Osteocyte (in vitro differentiated cells): ENCODE measurements at places on chromosomes 13 and 19.

DNA sequence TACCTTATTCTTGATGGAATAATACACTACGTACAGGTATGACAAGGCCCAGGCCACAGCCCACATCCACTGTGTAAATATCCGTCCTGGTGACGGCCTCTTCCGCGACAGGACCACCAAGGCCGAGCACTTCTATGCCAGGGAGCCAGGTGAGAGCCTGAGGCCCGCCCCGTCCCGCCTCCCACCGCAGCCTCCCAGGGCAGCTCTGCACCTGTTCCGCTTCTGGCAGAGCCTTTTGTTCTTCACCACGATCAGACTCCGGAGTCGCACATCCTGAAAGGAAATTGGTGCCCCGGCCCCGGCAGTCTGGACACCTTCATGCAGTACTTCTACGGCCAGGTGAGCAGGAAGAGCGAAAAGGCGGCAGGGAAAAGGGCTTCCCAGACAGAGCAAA, 10.6 kb upstream of the ZNF358 start:
- no peak for DNase-seq

- no peak for DNase-seq
Measured at GRCh38 chr19:41445575-41445974, 2.6 kb downstream of the ERICH4 start.

DNA sequence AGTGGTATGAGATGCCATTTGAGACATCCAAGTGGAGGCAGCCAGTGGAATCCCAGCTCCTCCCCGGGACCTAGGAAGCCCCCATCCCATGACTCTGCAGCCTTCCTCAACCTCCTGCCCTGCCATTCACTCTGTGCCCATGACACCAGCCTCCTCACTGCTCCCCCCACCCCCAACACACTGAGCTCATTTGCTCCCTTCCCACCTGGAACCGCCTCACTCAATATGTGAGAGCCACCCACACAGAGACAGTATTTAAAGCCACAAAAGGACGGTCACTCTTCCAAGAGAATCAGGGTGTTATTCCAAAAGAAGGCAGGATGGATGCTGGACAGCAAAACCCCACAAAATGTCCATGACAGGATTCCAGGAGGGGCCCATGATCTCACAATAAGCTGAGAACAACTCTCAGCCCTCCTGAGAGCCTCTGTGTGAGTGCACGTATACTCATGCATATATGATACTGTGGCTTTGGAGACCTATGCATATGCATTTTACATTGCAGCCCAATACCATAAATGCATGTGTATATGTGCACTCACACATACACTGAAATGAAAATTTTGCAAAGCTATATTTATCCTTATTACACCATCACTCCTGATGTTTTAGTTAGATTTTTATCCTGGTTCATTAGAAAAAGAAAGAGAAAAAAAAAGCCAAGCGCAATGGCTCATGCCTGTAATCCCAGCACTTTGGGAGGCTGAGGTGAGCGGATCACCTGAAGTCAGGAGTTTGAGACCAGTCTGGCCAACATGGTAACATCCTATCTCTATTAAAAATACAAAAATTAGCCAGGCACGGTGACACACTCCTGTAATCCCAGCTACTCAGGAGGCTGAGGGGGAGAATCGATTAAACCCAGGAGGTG, 10.8 kb upstream of the RANBP3 start:
- DNase-seq, result no peak

GRCh38 chr19:45400192-45400591, 4.7 kb downstream of the PPP1R13L start:
- DNase-seq, result no peak

DNA sequence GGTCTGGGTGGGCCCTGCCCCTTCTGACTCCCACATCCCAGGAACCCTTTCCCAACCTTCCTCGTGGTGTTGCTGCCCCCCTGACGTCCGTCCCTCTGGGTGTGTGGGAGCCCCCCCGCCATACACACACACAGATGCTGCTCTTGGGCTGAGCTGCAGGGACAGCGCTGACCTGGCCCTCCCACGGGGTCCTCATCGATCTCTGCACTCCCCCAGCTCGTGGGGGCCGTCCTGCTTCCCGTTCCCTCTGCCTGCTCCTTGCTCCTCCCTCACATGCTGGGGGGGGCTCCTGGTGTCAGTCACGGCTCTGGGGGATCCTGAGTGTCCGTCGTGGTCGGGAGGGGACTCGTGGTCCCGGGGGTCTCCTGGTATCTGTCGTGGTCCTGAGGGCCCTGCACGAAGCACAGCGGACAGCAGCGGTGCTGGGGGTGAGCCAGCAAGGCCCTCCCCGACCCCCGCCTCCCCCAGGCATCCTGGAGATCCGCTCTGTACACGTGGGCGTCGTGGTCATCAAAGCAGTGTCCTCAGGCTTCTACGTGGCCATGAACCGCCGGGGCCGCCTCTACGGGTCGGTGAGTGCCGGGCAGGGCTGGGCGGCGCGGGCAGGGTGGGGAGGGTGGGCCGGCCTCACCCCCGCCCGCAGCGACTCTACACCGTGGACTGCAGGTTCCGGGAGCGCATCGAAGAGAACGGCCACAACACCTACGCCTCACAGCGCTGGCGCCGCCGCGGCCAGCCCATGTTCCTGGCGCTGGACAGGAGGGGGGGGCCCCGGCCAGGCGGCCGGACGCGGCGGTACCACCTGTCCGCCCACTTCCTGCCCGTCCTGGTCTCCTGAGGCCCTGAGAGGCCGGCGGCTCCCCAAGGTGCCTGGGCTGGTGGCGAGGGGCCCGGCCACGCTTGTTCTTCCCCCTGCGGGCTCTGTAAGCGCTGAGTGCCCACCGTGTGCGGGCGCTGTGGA, 3.4 kb downstream of the FGF22 start:
- no peak for DNase-seq

- peak; percentile 0 for DNase-seq
Measured at GRCh38 chr13:47869776-47870175, 131.3 kb downstream of the SUCLA2 start.

GRCh38 chr13:72104656-72105180, 237.7 kb upstream of the DACH1 start:
- DNase-seq, result no peak

GRCh38 chr19:45047188-45047797, 8.4 kb downstream of the CLASRP start:
- DNase-seq, result no peak

GRCh38 chr19:6832412-6832811, 55.0 kb upstream of the ADGRE1 start:
- no peak for DNase-seq
